ENCODE measurements at places on chromosomes 11 and 22.

DNA sequence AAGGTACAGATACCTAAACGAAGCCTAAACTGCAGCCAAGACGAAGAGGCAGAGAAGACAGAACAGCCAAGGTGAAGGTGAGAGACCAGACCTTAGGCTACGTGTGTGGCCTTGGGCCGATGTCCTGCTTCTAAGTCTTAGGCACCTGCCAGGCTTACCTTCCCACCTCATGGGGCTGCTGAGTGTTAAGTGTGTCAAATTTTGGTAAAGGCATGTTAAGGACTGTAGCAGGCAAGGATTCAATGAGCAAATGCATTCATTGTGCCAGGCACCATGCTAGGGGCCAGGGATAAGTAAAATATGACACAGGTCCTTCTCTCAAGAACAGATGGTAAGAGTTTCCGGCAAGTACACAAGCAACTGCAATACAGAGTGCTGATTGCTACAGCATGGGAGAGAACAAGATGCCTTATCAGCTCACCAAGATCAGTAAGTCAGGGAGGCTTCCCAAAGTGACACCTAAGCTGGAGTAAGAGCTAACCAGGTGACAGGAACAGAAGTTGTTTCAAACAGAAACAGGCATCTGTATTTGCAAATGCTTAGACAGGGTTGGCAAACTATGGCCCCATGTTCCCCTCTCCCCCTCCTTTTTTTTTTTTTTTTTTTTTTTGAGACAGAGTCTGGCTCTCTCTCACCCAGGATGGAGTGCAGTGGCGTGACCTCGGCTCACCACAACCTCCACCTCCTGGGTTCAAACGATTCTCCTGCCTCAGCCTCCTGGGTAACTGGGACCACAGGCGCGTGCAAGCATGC, 46.7 kb downstream of the CLTCL1 start:
- DNase-seq: no peak

GRCh38 chr22:19853879-19854777, 546 bp downstream of the GNB1L start:
- no peak for DNase-seq

DNA sequence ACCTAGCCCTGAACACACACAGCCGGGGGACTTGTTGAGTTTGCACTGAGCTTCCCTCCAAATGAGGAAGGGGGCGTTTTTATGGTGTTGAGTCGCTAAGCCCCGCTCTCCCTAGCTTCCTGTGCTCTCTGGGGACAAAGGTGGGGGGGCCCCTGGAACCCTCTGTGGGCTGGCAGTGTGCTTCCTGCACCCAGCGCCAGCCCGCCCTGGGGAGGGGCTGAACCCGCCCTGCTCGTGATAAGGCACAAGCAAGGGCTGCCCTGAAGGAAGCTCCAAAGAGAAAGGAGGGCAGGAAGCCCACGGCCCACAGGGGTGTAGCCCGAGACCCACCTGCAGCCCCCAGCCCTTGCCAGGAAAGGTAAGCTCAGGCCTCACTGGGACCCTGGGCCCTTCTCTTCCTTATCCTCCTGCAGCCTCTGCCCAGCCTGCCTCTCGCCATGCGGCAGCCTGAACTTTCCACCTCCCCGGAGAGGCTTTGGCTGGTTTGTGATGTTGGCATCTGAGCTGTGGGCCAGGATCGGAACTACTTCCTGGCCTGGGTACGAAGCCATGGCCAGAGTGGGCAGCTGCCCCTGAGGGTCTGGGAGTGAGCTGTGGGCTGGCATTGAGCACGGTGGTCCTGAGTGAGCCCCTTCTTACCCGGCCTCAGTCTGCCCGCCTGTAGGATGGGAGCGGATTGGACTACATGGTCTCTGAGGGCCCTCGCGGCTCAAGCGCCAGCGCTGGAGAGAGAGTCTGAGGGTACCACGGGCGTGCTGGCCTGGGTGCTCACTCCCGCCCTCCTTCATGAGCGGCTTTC, at the start of gene FERMT3:
FERMT3 (plus strand) TSS at position 265 of the 799 bp plus-strand sequence. CDS start 644 bp downstream, outside the sequence.
- DNase-seq: peak; percentile 72

DNA sequence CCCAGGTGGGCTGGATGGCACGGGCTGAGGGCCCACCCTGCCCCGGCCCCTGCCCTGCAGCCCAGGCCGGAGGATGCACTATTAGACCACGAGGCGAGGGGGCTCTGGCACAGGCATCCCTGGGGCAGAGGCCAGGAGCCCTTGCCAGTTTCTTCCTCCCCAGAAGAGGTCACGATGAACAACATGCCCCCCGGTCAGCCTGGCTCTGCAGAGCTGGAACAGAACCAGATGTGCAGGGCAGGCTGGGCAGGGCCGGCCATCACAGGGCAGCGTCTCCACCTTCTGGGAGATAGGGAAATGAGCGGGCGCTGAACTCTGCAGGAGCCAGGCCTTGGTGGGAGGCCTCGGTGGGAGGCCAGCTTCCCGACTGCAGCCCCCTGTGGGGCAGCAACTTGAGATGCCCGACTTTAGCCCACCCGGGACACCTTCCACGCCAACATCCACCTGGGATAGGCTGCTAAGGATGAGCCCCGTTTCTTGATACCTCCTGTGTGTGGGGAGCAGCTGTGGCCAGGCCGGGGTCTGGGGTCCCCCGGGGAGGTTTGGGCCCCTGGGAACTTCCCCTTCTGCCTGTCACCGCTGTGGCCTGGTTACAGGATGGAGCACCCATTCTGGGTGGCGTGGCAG, 21.8 kb upstream of the GNB1L start:
- no peak for DNase-seq

GRCh38 chr11:83682611-83682973, 396.4 kb upstream of the CCDC90B start:
- no peak for DNase-seq

Measured in naive B cell (primary cell).